Activated CD4-positive, alpha-beta memory T cell treated with anti-CD3 and anti-CD28 coated beads for 36 hours (primary cell): ENCODE measurements at places on chromosomes 16 and 17.

- no peaks in the 10 kb centered on the region for H3K36me3 ChIP-seq
- no peak for DNase-seq
- H3K27ac ChIP-seq = no peak overlapping the region
- peaks cover 12% of the 10 kb centered on the region for H3K27me3 ChIP-seq
- no peak overlapping the region for H3K4me3 ChIP-seq
Measured at GRCh38 chr17:8668176-8668740, 37.7 kb upstream of the MYH10 start.

- peaks cover 31% of the 10 kb centered on the region for H3K36me3 ChIP-seq
- no peaks in the 10 kb centered on the region for H3K4me1 ChIP-seq
- no peak overlapping the region for H3K4me3 ChIP-seq
- H3K27ac ChIP-seq = no peak overlapping the region
Measured at GRCh38 chr16:8686879-8687278, 12.5 kb downstream of the ABAT start.

DNA sequence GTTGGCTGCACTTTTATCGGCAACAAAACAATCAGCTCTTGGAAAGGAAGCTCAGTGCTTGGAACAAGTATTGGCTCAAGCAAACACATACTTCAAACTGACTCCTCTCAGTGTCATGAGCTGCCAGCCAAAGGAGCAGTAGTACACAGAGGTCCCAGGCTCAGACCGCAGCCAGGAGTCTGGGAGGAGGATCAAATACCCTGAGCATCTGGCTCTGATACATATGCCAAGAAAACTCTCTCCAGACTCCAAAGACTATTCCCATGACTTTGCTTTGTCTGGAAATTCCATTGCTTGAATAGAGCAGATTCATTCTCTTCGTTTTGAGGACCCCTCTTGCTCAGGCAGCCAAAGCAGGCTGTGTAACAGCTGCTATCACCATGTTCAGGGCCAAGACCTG is 501.6 kb upstream of the PSMD7 start:
- DNase-seq = no peak
- H3K4me1 ChIP-seq = no peaks in the 10 kb centered on the region
- no peaks in the 10 kb centered on the region for H3K36me3 ChIP-seq
- H3K4me3 ChIP-seq = no peak overlapping the region
- H3K27ac ChIP-seq = no peak overlapping the region

GRCh38 chr17:8894673-8895578 is 27.5 kb upstream of the PIK3R6 start:
- H3K4me3 ChIP-seq = no peak overlapping the region
- peaks cover 26% of the 10 kb centered on the region for H3K36me3 ChIP-seq

- H3K36me3 ChIP-seq = no peaks in the 10 kb centered on the region
- H3K27ac ChIP-seq = no peak overlapping the region
- no peaks in the 10 kb centered on the region for H3K4me1 ChIP-seq
- no peak for DNase-seq
- H3K4me3 ChIP-seq = no peak overlapping the region
Measured at GRCh38 chr16:66363211-66363777, 3.2 kb upstream of the CDH5 start.

DNA sequence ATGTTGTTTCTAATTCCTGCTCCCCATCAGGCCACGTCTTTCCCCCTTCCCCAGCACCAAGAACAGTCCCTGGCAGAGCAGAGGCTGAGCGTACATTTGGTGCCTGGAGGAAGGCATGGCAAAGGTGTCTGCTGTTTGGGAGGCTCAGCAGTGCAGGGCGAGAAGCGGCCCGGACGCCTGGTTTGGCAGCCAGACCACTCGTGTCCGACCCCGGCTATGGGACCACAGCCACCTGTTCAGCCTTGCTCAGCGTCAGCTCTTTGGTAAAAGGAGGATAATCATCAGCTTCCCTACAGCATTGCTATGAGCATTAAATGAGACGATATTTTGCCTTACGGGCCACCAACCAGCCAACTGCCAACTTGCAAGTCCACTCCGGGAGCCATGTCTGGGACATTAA is 106.7 kb upstream of the CREBBP start:
- peaks cover 3% of the 10 kb centered on the region for H3K36me3 ChIP-seq
- H3K4me3 ChIP-seq = no peak overlapping the region
- H3K27ac ChIP-seq = no peak overlapping the region
- DNase-seq = no peak
- H3K4me1 ChIP-seq = peaks cover 3% of the 10 kb centered on the region
- H3K27me3 ChIP-seq = no peaks in the 10 kb centered on the region

DNA sequence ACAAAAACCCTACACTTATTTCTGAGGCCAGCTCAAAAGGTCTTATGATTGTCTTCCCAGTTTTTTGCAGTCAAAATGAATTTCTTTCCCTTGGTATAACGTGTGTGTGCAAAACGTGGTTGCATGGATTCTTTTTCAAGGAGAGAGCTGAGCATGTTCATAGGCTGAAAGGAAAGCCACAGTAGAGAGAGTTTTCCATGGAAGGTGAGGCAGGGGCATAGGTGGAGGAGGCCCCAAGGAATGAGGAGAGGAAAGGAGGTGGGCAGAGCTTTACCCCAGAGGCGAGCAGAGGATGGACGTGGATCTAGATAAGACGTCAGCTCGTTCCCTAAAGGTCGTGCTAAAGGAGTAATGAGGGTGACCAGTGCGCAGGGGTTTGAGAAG is 22.8 kb downstream of the TRPV2 start:
- DNase-seq = no peak
- H3K36me3 ChIP-seq = peaks cover 43% of the 10 kb centered on the region
- H3K4me3 ChIP-seq = peak overlapping the region; percentile 96
- H3K4me1 ChIP-seq = peaks cover 41% of the 10 kb centered on the region
- H3K27me3 ChIP-seq = no peaks in the 10 kb centered on the region

GRCh38 chr16:46715769-46716305 is 26.4 kb downstream of the ORC6 start:
- H3K27me3 ChIP-seq = no peaks in the 10 kb centered on the region
- H3K36me3 ChIP-seq = no peaks in the 10 kb centered on the region
- no peak overlapping the region for H3K4me3 ChIP-seq
- DNase-seq = no peak

DNA sequence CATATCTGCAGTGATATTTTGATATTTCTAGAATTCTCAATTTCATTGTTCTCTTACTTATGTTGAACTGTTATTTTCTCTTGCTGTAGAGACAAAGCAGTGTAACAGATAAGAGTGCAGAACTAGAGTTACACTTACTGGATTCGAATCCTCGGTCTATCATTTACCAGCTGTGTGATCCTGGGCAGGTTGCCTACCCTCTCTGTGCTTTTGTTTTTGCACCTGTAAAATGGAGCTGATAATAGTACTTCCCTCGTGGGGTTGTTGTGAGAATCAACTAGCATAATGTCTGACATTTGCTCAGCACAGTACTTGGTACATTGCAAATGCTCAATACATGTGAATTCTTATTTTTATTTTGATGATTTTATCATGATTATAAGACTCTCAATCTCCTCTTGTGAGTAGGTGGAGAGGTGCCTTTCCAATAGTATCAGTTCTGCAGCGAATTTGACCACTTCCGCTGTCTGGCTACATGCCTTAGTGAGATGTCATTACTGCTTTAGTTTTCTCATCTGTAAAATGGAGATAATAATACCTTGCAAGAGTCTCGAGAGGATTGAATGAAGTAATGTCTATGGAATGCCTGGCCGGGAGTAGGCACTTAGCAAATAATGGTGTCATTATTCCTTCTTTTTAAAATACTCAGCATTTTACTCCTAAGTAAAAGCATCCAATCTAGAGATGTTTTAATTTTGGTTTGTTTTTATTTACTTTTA is 312.2 kb upstream of the MAF start:
- H3K27me3 ChIP-seq = peaks cover 3% of the 10 kb centered on the region
- no peak overlapping the region for H3K27ac ChIP-seq
- no peak for DNase-seq
- no peaks in the 10 kb centered on the region for H3K36me3 ChIP-seq

DNA sequence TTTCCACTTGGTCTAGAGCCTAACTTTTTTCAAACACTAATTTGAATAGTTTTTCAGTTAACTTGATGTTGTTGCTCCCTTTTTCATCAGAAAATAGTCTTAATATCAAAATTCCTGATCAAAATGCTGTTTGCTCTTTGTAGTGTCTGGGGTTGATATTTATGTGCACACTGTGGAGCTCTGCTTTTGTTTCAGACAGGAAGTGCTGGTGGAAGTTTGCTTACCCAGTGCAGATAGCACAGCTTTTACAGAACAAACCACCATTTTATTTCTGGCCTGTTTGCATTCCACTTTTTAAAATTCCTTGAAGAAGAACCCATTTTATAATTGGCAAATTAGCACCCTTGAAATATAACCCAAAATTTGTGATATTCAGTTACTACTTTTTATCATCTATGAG is 125.4 kb downstream of the MRTFB start:
- H3K27me3 ChIP-seq = no peaks in the 10 kb centered on the region
- peaks cover 21% of the 10 kb centered on the region for H3K4me1 ChIP-seq
- H3K36me3 ChIP-seq = peaks cover 1% of the 10 kb centered on the region
- H3K27ac ChIP-seq = no peak overlapping the region

- peaks cover 81% of the 10 kb centered on the region for H3K4me1 ChIP-seq
- no peak for DNase-seq
- H3K4me3 ChIP-seq = peak overlapping the region; percentile 59
Measured at GRCh38 chr17:47702391-47702995, 8.5 kb downstream of the TBKBP1 start.

- peaks cover 7% of the 10 kb centered on the region for H3K36me3 ChIP-seq
- DNase-seq = no peak
- H3K4me3 ChIP-seq = peak overlapping the region; percentile 99
- peak overlapping the region; percentile 98 for H3K27ac ChIP-seq
- H3K27me3 ChIP-seq = no peaks in the 10 kb centered on the region
- H3K4me1 ChIP-seq = peaks cover 41% of the 10 kb centered on the region
Measured at GRCh38 chr17:45411348-45412105, 21.1 kb downstream of the ARHGAP27 start.

DNA sequence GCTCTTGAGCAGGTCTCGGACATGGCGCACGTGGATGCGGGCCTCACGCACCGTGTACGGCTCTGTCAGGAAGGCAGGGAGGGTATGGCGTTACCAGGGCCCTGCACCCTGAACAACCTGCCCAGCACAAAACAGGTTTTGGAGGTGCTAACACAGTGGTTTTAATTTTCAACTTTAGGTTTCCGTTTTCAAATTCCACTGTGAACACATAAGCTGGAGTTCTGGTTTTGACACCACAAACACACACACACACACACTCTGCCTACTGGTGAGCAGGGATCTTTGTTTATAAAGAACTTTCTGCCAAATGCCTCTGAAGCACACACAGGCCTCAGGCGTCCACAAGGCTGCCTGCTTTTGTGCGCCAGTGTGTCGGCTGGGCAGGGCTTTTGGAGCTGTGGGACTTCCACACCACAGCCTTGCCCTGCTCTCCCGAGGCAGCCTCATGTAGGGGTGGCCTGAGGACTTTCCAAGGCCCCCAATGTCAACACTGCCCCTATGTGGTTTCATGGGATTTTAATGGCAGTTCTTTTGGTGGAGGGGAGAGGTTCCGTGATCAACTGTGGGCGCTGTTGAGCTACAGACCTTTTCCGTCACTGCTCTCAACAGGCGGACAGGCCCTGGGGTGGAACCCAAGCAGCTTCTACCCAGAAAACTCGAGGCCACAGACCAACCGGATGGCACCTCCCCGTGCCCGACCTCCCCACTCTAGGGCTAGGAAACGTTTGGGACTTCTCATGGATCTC is 9.4 kb downstream of the CLUH start:
- no peaks in the 10 kb centered on the region for H3K27me3 ChIP-seq
- no peak overlapping the region for H3K4me3 ChIP-seq
- peaks cover 14% of the 10 kb centered on the region for H3K36me3 ChIP-seq
- peaks cover 4% of the 10 kb centered on the region for H3K4me1 ChIP-seq
- H3K27ac ChIP-seq = no peak overlapping the region
- DNase-seq = no peak

DNA sequence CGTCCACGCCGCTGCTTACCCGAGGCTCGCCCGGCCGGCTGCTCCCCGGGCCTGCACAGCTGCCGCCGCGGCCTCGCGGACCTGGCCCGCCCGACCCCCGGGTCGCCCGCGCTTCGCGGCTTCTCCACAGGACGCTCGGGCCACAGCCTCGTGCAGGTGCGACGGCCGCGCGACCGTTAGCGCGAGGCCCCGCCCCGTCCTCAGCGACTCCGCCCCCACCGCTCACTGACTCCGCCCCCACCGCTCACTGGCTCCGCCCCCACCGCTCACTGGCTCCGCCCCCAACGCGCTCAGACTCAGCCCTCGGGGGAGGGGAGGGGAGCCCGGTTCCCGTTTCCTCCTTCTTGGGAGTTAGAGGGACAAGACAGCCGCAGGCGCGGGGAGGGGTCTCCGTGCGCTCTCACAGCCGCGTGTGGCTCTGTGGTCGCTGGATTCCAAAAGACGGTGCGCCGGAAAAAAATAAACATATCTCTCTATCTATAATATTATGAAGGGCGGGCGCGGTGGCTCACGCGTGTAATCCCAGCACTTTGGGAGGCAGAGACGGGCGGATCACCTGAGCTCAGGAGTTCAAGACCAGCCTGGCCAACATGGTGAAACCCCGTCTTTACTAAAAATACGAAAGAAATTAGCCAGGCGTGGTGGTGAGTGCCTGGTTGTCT is at the start of gene MEIOB:
MEIOB (minus strand) TSS at position 191 of the 662 bp plus-strand sequence. CDS start 3,989 bp downstream, outside the sequence.
- H3K27ac ChIP-seq = no peak within 1 kb of the TSS
- no peaks in the 10 kb centered on the region for H3K36me3 ChIP-seq
- H3K4me3 ChIP-seq = peak within 1 kb of the TSS; percentile 32

DNA sequence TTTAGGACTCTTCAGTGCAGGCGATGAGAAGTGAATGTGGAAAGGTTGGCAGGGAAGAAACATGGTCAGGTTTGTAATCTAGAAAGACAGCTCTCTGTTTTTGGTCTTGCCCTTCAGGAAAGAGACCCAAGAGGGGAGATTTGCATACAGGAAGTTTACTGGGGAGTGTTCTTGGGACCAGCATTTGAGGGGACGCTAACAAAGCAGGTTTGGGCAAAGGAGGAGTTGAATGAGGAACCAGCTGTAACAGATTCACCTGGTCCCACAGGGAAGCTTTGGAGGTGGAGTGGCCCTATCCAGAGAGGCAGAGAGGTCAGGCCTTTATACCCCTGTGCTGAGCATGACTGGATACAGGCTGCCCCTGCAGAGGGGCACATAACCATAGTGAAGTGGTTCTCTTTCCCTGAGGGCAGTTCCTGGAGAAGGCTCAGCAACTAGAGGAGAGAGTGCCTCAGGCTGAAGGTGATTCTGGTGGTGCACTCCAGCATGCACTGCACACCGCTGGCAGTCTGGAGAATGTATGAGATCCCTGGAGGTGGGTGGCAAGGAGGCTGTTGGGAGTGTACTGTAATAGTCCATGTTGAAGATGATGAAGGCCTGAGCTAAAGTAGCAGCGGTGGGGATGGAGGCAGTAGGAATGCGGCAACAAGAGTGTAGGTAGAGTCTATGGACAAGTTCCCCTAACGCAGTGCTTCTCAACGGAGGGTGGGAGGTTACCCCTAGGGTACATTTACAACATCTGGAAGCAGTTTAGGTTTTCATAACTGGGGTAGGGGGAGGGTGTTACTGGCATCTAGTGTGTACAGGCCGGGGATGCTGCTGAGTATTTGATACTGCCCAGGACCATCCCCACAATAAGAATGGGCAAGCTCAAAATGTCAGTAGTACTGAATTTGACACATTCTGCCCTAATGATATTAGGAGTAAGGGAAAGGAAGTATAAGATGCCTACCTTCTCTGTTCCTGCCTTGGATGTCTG is 37.2 kb downstream of the MAP2K6 start:
- H3K4me1 ChIP-seq = peaks cover 15% of the 10 kb centered on the region
- no peak for DNase-seq
- no peaks in the 10 kb centered on the region for H3K27me3 ChIP-seq
- H3K27ac ChIP-seq = no peak overlapping the region
- H3K4me3 ChIP-seq = no peak overlapping the region
- peaks cover 4% of the 10 kb centered on the region for H3K36me3 ChIP-seq
